ENCODE measurements at places on chromosomes 1 and 21.

DNA sequence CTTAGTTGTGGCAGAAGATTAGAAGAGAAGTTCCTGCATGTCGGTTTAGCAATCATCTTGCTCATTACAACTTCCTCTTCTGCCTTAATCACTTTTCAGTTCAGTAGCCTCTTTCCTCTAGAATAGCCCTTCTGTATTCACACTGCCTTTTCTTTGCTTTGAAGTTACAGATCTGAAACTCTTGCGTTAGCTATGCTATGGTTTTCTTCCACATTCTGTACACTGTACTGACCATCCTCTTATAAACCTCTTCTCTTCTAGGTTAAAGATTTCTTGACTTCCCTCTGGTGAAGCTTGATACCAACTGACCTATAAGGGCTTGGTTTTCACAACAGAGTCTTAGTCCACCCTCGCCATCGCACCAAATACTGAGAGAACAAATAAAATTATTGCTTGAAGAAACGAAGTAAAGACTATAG is 35.0 kb downstream of the C21orf91 start:
- H3K4me1 ChIP-seq: peaks cover 70% of the 10 kb centered on the region
- H3K27me3 ChIP-seq: no peaks in the 10 kb centered on the region
- DNase-seq: no peak
- H3K27ac ChIP-seq: peak overlapping the region; percentile 82
- no peaks in the 10 kb centered on the region for H3K36me3 ChIP-seq

GRCh38 chr1:28297826-28298225 is 31.0 kb upstream of the MED18 start:
- no peaks in the 10 kb centered on the region for H3K27me3 ChIP-seq
- DNase-seq: no peak
- no peaks in the 10 kb centered on the region for H3K36me3 ChIP-seq
- no peak overlapping the region for H3K4me3 ChIP-seq

DNA sequence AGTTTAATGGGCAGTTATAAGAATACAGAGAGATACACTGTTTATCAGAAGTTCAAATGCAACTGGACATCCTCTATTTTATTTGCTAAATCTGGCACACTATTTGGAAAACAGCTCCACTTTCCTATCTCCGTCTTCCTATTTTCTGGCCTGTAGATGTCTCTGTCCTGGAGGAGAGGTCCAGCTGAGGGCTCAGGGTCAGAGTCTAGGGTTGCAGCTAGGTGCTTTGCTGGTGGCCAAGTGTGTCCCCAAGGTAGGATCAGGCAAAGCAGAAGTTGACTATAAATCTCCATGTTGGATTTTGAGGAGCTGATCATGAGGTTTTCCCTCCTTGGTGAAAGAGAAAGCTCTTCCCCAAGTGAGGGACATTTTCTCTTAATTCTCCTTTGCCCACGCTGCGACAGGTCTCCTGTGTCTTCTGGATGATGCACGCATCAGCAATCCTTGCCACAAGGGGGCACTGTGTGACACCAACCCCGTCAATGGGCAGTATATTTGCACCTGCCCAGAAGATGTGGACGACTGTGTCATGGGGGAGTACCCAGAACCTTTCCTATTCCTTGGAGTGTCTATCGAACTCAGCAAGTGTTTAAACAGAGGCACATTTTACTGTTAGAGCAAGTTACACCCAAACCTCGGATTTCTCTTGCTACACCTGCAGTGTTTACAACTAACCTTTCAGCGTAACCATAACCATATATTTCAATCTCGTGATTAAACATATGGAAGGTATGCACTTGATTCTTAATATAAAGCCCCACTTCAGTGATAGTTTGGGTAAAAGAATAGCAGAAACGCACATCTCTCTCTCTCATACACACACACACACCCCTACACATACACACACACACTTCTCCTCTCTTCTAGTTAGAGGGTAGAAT is 10.2 kb downstream of the ADAM30 start:
- no peak overlapping the region for H3K27ac ChIP-seq
- H3K4me1 ChIP-seq: no peaks in the 10 kb centered on the region
- DNase-seq: peak; percentile 6
- H3K27me3 ChIP-seq: no peaks in the 10 kb centered on the region

- H3K4me3 ChIP-seq: peak overlapping the region; percentile 27
- peak; percentile 15 for DNase-seq
- H3K4me1 ChIP-seq: no peaks in the 10 kb centered on the region
- no peak overlapping the region for H3K27ac ChIP-seq
- no peaks in the 10 kb centered on the region for H3K36me3 ChIP-seq
Observed at GRCh38 chr1:12047120-12047876, 15.8 kb upstream of the TNFRSF8 start.

DNA sequence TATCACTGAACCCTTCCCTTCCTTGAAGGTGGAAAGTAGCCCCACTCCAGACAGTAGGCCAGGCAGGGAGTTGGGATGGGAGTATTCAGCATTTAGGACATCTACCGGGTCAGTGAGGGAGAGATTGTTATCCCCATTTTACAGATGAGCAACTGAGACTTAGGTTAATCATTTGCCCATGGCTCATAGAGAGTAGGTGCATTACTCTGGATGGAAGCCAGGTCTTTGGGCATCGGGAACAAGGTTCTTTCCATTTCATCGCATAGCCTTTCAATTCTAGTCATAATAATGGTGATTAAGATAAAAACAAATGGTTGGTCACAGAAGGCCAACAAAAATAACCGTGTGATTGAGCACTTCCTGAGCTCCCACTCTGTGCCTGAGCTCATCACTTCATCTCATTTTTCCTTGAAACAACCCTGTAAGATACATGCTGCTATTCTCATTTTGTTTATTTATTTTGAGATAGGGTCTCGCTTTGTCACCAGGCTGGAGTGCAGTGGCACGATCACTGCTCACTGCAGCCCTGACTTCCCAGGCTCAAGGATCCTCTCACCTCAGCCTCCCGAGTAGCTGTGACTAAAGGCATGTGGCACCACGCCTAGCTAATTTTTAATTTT is 64.8 kb downstream of the NAV1 start:
- no peaks in the 10 kb centered on the region for H3K4me1 ChIP-seq
- no peaks in the 10 kb centered on the region for H3K27me3 ChIP-seq
- no peak overlapping the region for H3K27ac ChIP-seq

DNA sequence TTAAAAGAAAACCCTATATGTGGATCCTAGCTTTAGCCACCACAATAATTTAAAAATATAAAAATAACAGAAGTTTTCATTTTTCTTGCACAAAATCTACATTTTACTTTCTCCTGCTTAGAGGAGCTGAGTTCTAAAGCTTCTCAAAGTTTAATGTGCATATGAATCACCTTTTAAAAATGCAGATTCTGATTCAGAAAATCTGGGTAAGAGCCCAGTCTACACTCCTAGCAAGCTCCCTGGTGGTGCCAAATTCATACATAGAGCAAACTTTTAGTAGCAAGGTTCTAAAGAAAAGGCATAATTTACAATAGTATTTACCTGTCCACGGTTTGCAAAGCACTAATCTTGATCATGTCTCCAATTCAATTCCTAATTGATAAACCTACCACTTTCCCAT is 19.3 kb downstream of the RSBN1 start:
- H3K4me1 ChIP-seq: peaks cover 14% of the 10 kb centered on the region
- H3K36me3 ChIP-seq: peaks cover 3% of the 10 kb centered on the region
- H3K27me3 ChIP-seq: no peaks in the 10 kb centered on the region
- H3K4me3 ChIP-seq: no peak overlapping the region
- peak overlapping the region; percentile 42 for H3K27ac ChIP-seq
- DNase-seq: no peak

GRCh38 chr1:64574301-64574700 is 104.4 kb downstream of the CACHD1 start:
- H3K36me3 ChIP-seq: no peaks in the 10 kb centered on the region
- no peak for DNase-seq
- H3K27ac ChIP-seq: no peak overlapping the region
- H3K27me3 ChIP-seq: no peaks in the 10 kb centered on the region

All from T-cell (primary cell).